IPS DF 6.9 (cell line): ENCODE measurements at places on chromosomes 1 and 21.

DNA sequence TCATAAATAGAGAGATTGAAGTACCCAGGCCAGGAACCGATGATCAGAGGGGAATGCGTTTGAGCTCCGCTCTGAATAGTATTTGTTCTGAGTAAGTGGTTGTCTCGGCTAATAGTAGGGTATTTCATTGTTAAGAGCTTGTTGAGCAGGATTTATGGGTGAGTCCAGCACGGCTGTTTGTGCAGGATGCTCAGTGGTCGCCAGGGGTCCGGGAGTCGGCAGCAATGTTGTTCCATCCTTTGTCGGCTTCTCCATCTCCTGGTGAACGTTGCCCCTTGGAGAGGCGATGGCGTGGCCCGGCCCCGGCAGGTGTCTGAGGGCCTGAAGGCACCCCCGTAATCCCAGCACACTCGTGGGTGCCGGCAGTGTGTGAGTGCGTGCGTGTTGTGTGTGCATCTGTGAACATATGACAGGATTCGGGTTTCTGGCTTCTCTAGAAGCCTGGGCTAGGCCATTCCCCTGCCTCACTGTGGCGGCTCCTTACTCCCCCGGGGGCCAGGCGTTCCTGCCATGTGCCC is 160.8 kb upstream of the ARHGEF16 start:
- no peak for DNase-seq

DNA sequence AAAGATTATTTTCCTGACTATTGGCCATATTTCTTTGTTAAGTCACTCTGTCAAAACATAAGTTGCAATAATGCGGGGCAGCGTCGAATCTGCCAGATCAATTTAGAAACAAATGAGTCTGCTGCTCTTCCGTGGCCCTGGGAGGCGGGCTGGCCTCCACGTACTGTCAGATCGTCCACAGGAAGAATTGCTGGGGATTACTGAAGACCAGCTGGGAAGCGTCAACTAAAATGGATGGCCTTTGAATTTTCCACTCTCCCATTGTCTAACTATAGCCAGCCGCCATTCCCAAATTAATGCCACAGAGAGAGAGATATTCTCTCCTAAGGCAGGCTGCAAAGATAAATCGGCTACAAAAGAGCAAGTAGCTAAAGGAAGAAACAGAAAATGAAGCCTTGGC is 560.2 kb downstream of the SMYD3 start:
- DNase-seq, result no peak

- no peak for DNase-seq
Measured at GRCh38 chr1:18996548-18997177, 40.2 kb upstream of the IFFO2 start.

GRCh38 chr1:66351913-66352312 is 182.0 kb upstream of the SGIP1 start:
- no peak for DNase-seq

- peak; percentile 89 for DNase-seq
Measured at GRCh38 chr1:178283409-178283808, 189.5 kb downstream of the RASAL2 start.

DNA sequence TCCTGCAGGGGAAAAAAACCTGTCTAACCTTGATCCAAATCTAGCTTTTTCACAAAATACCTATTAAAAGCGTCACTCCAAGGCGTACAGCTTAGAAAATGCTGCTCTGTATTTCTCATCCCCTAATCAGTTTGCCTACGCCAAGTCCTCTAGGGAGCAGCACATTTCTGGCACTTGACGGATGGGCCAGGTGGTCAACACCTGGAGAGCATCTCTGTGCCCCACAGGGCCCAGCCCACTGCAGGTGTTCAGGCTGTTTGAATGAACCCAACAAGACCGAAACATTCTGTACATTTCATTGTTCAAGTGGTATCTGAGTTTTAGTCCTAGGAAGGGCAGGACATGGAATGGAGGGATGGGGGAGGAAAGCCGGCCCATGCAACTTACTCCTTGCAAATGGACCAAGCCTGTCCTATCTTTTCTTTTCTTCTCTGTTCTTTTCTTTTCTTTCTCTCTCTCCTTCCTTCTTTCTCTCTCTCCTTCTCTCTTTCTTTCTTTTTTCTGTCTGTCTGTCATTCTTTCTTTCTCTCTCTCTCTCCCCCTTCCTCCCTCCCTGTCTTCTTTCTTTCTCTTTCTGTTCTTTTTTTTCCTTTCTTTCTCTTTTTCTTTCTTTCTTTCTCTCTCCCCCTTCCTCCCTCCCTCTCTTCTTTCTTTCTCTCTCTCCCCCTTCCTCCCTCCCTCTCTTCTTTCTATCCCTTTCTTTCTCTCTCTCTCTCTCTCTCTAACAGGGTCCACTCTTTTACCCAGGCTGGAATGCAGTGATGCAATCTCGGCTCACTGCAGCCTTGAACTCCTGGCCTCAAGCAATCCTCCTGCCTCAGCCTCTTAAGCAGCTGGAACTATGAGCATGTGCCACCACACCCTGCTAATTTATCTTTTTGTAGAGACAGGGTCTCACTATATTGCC is 29.1 kb downstream of the IGFN1 start:
- DNase-seq, result no peak

- DNase-seq, result no peak
Measured at GRCh38 chr1:163874070-163874469, 552.3 kb downstream of the NUF2 start.

GRCh38 chr1:25243907-25244306 is 3.3 kb downstream of the RSRP1 start:
- no peak for DNase-seq

- no peak for DNase-seq
Measured at GRCh38 chr1:179598631-179599030, 7.0 kb downstream of the TDRD5 start.

DNA sequence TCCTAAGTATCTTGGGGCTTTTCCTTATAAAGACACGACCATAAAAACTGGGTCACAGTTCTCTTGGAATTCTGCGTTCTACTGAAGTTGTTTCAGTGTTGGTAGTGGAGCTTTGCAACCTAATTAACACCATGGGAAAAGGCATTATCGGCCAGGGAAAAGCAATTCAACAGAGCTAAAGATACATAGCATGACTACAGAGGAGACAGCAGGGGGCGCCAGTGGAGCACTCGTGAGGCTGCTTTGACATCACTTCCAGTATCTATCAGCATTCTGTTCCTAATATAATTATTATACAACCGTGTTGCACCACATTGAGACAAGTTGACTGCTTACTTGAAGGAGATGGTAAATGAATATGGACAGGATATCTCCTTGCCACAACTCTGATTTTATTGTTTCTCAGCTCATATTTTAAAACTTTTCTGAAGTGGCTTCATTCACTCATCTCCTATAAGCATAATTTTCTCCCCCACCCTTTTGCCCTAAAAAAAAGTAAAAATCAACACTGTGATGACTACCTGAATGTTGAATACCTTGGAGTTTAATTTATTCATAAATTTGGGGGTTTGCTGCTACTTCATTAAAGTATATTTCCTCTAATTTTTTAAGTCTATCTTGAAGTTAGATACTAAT is 39.4 kb downstream of the ZP4 start:
- peak; percentile 45 for DNase-seq

GRCh38 chr1:24640288-24640687 is 2.8 kb upstream of the SRRM1 start:
- DNase-seq, result no peak

DNA sequence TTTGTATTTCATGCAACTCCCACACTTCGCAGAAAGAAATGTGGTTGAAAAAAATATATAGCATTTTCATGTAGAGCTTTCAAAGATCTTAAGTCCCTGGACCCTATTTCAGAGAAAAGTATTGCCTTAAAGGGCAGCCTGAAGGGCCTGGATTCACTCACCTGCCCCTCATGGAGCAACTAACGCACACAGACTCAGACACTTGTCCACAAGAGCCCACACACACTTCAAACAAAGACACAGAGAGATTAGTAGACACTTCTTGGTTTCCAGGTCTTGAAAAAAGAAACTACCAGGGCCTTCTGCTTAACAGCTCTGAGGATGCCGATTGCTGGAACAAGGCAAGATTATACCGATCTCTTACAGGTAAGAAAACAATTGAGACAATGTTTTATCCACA is 122.2 kb downstream of the ZBTB18 start:
- no peak for DNase-seq

DNA sequence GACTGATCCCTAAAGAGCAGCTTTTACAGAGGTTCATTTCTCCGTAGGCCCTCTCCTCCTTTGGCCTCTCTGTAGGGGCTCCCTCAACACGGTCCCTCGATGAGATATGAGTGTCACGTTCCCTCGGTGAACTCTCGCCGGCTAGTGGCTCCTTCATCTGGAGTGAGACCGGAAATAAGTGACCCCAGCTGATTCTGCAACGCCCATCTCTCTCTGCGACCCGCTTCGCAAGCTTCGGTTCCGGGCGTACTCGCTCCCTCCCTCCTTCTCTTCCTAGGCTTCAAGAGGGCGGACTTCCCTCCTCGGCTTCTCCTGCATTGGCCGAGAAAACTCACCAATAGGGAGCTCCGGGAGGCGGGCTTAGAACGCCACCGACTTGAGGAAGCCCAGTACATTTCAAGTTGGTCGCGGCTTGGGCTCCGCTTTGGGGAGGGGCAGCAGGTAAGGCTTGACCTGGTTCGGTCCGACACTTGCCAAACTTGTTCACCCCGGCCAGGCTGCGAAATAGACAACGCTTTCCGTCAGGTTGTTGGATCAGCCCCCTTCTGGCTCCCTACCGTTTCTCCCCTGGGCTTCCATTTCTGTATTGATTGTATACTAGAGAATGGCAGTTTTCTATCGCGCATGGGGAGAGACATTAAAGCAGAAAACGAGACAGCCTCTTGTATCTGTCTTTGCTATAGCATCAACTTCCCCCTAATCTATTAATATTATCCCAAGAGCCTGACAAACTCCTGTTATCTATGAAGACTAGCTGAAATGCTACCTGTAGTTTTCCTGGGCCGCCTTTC is at the start of the genes ANKRD34A and POLR3GL:
Gene ANKRD34A, minus strand, starts transcription at position 248 of the 791 bp plus-strand sequence. CDS start 2,816 bp downstream, outside the sequence.
Gene POLR3GL, plus strand, starts transcription at position 363 of the 791 bp plus-strand sequence. CDS start 10,176 bp downstream, outside the sequence.
- DNase-seq, result peak; percentile 90

DNA sequence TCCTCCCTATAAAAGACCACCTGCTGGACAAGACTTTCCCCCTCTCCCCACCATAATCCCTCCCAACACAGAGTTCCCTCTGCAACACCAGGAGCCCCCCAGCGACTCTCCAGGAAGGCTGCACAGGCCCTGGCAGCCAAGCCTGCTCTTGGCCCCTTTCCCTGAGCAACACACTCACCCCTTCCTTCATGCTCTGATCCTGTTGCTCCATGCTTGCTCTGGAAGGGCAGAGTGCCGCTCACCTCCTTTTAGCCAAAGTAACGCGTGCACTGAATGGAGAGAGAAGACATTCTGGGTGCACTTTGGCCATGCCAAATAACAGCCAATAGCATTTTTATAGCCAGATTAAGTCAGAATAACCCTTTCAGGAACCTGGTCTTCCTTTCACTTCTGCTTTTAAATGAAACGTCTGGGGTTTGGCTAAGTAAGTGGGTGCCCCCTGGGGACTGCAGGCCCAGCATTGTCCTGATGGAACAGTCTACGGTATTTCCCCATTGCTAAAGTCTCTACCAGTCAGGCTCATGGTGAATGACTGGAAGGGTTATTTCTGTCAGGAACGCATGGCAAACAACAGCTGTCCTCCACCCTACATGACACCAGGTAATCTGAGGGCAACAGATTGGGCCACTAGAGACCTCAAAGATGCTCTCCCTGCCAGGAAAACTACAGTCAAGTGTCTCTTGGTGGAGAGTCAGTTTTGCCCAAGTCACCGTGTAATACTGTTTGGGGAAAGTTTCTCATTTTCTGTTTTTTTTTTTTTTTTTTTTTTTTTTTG is at the start of gene SLC2A5:
Gene SLC2A5, minus strand, starts transcription at position 310 of the 775 bp plus-strand sequence. Its CDS starts 99 bp downstream, at position 211.
- DNase-seq, result no peak
